ENCODE measurements at places on chromosomes 1 and 21. TPM values are rescaled to one million over a fixed set of nuclear protein-coding genes. Genes with fewer than 3 reads are reported as not detected.

Gene PRCC
- 9.8 TPM for total RNA-seq

Gene ISG20L2
- 7.4 TPM for total RNA-seq

Gene CD34
- total RNA-seq, result 0.90 TPM

Gene CD1E
- total RNA-seq, result not detected

Gene FMO4
- 3.7 TPM for total RNA-seq

Gene C1orf216
- 16.5 TPM for total RNA-seq

Gene SLFNL1
- total RNA-seq, result 0.35 TPM

Gene MSH4
- 0.35 TPM for total RNA-seq

Gene PTPRF
- 123 TPM for total RNA-seq

Gene HSD3B2
- total RNA-seq, result not detected

Gene ZNF281
- 19.1 TPM for total RNA-seq

Gene CD48
- not detected for total RNA-seq

Gene TMEM269
- total RNA-seq, result 0.12 TPM

Gene ATAD3C
- 0.15 TPM for total RNA-seq

Gene BPNT1
- 13.0 TPM for total RNA-seq

Gene HPDL
- 1.1 TPM for total RNA-seq

Gene CNTN2
- not detected for total RNA-seq

Gene BCL2L15
- total RNA-seq, result not detected

Gene SLC9C2
- not detected for total RNA-seq

Gene AADACL4
- total RNA-seq, result not detected

Gene IGSF3
- 1.1 TPM for total RNA-seq

Gene TDRD5
- not detected for total RNA-seq

Gene FAM72A
- total RNA-seq, result 3.2 TPM

Gene NCF2
- total RNA-seq, result not detected

Gene BTBD8
- 5.1 TPM for total RNA-seq

Gene KCNN3
- not detected for total RNA-seq

Gene ELAVL4
- total RNA-seq, result not detected

Gene HSD11B1
- total RNA-seq, result 0.45 TPM

Gene MAP3K6
- 10.8 TPM for total RNA-seq

Gene OR2M3
- not detected for total RNA-seq

Gene C2CD2
- total RNA-seq, result 23.2 TPM

Gene CENPS
- total RNA-seq, result 7.5 TPM

Gene DIRAS3
- total RNA-seq, result 3.8 TPM

Gene DMBX1
- not detected for total RNA-seq

Gene APH1A
- total RNA-seq, result 88.9 TPM

Gene OR2L3
- total RNA-seq, result not detected

Gene PDXK
- total RNA-seq, result 217 TPM

Gene ADGRB2
- 6.2 TPM for total RNA-seq

Gene FNDC5
- total RNA-seq, result 2.0 TPM

Gene HFM1
- 0.08 TPM for total RNA-seq

Gene TMEM61
- not detected for total RNA-seq

Gene PIGK
- 35.5 TPM for total RNA-seq

Gene PPP1R15B
- total RNA-seq, result 7.5 TPM

Gene GPX7
- 12.8 TPM for total RNA-seq

Gene ZNF695
- total RNA-seq, result 2.0 TPM

Gene POU3F1
- not detected for total RNA-seq

Gene SOAT1
- 8.6 TPM for total RNA-seq

Gene OR10J5
- total RNA-seq, result not detected

Data from smooth muscle cell of the coronary artery (primary cell).